HCT116 (cell line): ENCODE measurements at places on chromosomes 5 and 9. TPM values are rescaled to one million over a fixed set of nuclear protein-coding genes. Genes with fewer than 3 reads are reported as not detected.

- no peak for DNase-seq
These were observed 289.0 kb upstream of the ANKRD55 start for GRCh38 chr5:56522169-56522568.

PTPRD gene
- total RNA-seq = 0.02 TPM

SLC27A4 gene
- total RNA-seq = 33.9 TPM

DNA sequence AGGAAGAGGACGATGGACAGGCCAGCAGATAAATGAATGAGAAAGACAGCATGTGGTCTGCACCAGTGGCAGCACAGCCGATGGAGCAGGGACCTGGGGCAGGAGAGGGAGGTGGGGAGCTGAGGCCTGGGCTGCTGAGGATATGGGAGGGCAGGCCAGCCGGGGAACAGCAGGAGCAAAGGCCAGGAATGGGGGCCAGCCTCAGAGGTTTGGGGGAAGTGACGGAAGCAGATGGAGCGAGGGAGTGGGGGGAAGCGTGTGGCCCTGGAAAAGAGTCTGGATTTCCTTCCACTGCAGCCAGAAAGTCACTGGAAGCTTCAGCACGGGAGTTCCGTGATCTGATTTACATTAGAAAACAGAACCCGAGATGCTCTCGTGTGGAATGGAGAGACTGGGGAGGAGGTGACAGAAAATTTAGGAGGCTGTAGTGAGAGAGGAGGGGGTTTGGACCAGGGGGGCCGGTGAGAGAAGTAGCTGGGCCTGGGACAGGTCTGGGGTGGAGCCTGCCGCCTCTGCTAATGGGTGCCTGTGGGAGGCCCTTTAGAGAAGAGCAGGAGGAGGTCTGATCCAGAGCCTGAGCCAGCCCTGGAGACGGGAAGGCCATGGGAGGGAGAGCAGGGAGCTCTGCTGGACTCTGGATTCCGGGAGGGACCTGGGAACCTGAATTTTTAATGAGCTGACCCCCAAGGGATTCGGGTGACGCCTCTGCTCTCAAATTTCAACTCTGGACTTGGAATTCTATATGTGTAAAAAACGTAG is 65.4 kb downstream of the TSPAN17 start:
- DNase-seq = no peak

TSSK1B gene
- total RNA-seq = not detected

GRCh38 chr9:122355336-122355875 is 15.4 kb upstream of the PTGS1 start:
- no peak for DNase-seq

GRCh38 chr9:104301755-104302154 is 202.3 kb upstream of the OR13F1 start:
- DNase-seq = no peak

GLDC gene
- total RNA-seq = 4.9 TPM

- no peak for DNase-seq
These were observed 16.6 kb upstream of the PLPP1 start for GRCh38 chr5:55551358-55551757.

DNA sequence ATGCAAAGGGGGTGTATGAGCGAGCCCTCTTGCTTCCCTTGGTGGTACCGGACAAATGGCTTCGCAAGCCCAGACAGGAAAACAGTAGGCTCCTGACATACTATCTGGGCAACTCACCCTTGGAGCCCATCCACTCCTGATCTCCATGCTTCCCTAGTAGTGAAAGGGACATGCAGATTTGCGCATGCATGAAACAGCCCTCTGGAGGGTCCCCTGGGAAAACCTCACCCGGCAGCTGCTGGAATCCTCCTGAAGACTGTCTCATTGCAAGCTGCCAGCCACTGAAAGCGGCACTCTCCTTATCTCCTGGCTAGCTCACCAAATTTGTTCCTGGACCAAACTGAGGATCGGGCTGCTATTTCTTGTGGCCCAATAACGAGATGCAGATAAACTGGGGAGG is 10.2 kb downstream of the ZNF169 start:
- DNase-seq = no peak

DNA sequence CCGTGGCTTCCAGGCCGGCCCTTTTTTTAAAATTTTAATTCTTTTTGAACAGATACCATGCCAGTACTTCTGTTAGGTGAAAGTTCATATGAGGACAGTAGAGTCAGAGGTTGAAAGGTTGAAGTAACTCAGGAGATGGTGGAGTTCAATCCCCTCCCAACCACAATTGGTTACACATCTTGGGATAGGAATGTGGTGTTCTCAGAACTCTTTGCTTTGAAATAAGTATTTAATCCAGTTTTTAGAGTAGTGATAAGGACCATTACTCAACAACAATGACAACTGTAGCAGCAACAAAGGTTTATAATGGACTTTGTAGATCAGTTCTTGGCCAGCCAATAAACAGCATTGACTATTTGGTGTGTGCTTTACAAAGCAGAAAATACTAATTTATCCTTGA is 116.0 kb downstream of the ARHGAP26 start:
- no peak for DNase-seq

DNA sequence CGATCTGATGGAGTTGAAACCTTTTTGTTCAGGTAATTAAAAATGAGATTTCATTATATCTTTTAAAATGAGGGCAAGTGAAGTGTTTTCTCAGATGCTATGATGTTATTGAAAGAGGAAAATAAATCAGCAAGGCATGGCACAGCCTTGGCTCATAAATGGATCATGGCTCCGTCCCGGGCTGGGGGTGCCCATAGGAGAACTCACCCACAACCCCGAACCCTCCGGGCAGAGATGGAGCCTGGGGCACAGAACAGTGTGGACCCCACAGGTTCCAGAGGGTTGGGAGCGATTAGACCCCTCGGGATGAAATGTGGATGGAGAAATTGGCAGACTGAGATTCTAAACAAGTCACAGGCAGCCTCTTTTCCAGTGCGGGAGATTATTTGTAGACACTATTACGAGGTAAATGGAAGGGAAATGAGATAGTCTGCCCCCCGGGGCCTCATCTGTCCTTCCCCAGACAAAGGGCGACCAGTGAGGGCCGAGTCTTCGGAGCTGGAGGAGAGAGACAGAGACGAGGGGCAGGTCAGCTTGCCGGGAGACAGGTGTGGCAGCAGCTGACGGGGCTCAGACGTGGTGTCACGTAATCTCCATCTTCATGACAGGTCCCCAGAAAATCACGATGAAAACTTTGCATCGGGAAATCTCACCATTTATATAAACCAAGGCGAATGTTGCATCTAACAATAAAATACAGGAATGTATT is 33.7 kb downstream of the NDUFS6 start:
- no peak for DNase-seq

OR1J2 gene
- not detected for total RNA-seq

DNA sequence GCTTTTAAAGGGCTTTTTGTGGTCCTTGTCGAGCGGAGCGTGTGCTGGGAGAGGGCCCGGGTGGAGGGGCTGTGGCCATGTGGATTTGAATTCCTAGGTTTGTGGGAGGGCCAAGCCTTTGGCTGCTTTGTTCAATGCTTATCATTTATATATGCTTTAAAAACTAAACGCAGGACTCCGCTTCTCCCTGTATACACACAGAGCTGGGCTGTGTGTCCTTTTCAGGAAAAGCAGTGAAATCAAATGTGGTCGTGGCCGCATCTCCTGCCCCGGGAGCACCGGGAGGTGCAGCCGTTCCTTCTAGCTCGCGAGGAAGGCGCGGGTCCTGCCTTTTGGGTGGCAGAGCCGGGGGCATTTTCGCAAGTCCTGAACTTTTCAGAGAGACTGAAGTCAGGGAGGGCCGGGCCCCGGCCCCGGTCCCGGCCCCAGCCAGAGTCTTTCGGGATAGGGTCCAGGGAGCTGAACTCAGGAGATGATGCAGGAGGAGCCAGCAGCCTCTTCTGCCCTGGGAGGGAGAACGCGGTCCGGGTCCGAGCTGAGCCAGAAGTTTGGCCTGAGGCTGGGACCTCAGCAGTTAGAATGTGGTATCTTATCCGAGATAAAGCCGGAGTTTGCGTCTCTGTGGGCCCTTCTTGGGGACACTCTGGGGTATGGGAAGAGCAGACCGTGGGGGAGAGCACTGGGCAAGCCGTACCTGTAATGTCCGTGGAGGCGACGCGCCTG is 158.8 kb downstream of the C9orf152 start:
- DNase-seq = no peak

- no peak for DNase-seq
These were observed 20.2 kb upstream of the TJP2 start for GRCh38 chr9:69153707-69154521.

DNA sequence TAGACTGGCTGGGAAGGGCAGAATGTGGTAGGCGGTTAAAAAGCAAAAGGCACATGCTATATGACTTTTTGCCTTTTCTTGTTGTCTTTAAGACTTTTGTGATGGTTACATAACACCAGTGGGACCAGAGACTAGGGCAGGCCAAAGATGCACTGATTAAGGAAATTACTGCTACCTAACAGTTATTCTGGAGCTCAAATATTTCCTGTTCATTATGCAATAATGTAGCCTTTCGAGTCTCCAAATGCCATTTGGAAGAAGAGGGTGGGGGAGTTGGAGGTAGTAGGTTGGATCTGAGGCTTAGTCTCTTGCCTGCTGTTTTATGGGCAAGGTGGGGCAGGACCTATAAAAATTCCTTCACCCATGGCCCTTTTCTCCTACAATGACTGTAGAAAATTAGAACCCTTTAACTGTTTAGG is 51.7 kb downstream of the SH3GL2 start:
- no peak for DNase-seq

- no peak for DNase-seq
These were observed 29.5 kb downstream of the MAMDC2 start for GRCh38 chr9:70073193-70073592.

- no peak for DNase-seq
These were observed 102.1 kb upstream of the ANKRD55 start for GRCh38 chr5:56335212-56335611.

GRCh38 chr5:57396701-57397100 is 85.9 kb downstream of the ACTBL2 start:
- no peak for DNase-seq

DNA sequence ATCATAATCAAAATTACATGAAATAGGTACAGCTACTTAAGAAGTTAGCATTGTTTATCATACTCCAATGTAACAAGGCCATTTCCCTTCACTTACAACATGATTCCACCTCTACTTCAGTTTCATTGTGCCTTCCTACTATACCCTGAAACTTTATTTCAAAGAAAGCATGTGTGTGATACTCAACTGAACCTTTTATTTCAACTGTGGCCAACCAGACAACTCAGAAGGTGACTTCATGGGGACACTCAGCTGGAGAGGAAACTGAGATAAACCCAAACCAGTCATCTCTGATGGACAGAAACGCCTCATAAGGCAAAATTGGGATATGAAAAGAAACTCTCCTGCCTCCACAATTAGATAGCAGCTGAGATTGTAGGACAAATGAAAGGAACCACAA is 5.9 kb upstream of the TTC23L start:
- DNase-seq = no peak

PCDHA3 gene
- not detected for total RNA-seq

SLC6A7 gene
- total RNA-seq = not detected

GRCh38 chr5:134758176-134758503 is 439 bp upstream of the DDX46 start:
- DNase-seq = no peak

PPP3R2 gene
- not detected for total RNA-seq

- no peak for DNase-seq
These were observed 20.5 kb upstream of the CSF1R start for GRCh38 chr5:150106674-150107426.

- DNase-seq = no peak
These were observed 24.4 kb downstream of the SMARCA2 start for GRCh38 chr9:2039294-2040180.

GRCh38 chr9:69030851-69031645 is 4.5 kb upstream of the FXN start:
- DNase-seq = no peak

DNA sequence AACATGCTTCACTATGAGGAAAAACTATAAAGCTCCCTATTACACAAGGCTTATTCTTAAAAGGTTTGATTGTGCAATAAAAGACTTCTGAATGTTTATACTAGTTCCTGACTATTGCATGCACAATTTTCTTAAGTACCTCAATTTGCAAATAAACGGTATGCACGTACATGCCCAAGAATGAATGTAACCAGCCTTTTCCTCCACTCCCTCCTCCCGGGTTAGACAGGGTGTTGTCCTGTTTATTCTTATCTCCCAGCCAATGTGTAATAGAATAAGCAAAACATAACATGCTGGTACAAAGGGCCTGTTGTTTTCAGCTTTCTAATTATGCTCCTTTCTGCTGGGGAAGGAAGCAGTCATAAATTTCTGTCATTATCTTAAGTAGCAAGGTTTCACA is 79.1 kb downstream of the AOPEP start:
- peak; percentile 33 for DNase-seq

- DNase-seq = no peak
These were observed 113.2 kb downstream of the TLE4 start for GRCh38 chr9:79684711-79685575.

IL6ST gene
- total RNA-seq = 26.5 TPM

OR1Q1 gene
- not detected for total RNA-seq

GRCh38 chr9:133199648-133200321 is 9.3 kb downstream of the OBP2B start:
- DNase-seq = no peak

DNA sequence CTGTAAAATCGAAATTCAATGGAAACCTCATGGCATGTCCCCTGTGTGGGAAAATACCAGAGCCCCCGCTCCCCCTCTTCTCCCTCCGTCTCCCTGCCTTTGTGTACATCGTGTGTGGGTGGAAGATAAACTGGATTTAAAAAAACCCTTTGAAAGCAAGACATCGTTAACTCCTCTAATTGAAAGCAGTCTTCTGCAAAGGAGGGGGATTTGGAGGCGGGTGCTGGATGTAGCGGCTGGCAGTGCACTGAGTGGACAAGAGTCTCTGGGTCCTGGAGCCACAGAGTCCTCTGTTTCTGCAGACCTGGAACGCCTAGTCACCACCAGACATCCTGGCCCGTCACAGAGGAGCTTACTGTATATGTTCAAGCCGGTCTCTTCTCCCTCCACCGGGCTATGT is 169.4 kb downstream of the PAPPA start:
- DNase-seq = no peak

GRCh38 chr5:134506054-134507039 is 19.1 kb upstream of the JADE2 start:
- peak; percentile 66 for DNase-seq

DNA sequence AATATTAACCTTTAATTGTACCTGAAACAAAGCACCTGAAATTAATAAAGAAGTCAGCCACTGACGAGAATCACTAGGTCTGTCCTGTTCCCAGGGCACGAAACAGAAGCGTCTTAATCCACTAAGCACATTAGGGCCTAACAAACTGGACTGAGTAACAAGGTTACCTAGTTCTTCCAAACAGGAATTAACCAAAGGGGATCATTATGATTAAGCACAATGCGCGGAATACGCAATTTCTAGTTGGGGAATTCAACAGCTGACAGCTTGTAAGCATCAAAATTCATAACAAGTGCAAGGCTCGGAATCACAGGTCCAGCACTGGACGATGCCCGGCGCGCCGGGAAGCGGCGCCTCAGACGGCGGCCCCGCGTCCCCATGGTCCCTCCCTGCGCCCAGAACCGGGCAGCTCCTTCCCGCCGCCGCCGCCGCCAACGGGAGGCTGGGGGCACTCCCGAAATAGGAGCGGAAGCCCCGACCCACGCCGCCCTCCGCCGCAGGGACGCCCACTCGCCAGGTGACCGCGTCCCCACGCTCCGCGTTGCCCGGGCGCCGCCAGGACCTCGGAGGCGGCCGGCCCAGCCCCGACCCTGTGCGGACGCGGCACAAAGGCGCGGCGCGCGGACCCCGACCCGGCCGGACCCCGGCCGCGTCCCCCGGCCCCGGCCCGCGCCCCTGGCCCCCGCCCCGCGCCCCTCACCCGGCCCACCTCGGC is 898 bp downstream of the CAMSAP1 start:
- no peak for DNase-seq

CCDC192 gene
- total RNA-seq = not detected

- DNase-seq = no peak
These were observed 536 bp downstream of the SLC27A4 start for GRCh38 chr9:128340691-128341434.

RAD50 gene
- total RNA-seq = 43.6 TPM
